ENCODE measurements at places on chromosomes 6 and 20.

- no peak for DNase-seq
Measured at GRCh38 chr20:46118481-46119020, 437 bp downstream of the CD40 start.

DNA sequence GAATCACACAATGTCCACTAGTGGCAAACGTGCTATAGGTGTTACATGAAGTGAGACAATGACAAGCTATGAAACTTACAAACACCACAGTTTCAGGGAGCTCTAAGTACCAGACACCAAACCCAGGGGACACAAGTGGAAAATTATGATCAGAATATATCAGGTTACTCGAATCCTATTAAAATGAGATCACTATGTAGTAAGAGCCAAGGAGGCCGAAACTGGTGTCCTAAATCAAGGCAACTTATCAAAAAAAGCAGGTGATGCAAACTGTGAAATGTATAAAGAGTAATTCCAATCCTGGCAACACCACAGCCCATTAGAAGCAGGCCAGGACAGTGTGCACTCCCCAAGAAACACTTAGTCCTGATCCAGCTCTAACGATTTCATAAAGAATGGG is 100.3 kb downstream of the ARHGAP18 start:
- no peak for DNase-seq

DNA sequence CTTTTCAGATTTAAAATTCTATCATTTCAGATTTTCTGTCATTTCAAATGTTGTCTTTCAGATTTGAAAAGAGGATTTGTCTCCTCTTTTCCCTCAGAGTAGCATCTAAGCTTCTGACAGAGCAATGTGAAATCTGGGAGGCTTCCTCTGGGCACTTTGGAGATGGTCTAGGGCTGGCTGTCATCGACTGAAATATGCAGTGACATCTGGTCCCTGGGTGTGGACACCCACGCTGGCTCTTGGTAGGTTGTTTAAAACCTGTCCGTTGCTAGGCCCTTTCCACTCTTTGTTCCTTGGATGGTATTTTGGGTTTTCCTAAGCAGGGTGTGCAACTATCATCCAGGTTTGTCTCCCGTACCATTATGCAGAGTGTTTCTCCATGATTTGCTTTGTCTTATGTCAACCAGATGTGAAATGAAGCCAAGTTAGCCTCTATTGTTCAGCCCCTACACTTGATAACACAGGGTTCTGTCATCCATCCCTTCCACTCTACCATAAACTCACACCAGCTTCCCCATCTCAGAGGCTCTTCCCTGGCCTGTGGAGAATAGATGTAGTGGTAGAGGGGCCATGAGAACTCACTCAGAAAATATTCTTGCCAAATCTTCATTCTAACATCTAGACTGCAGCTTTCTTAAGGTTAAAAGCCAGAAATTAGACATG is 5.0 kb upstream of the VIP start:
- no peak for DNase-seq

DNA sequence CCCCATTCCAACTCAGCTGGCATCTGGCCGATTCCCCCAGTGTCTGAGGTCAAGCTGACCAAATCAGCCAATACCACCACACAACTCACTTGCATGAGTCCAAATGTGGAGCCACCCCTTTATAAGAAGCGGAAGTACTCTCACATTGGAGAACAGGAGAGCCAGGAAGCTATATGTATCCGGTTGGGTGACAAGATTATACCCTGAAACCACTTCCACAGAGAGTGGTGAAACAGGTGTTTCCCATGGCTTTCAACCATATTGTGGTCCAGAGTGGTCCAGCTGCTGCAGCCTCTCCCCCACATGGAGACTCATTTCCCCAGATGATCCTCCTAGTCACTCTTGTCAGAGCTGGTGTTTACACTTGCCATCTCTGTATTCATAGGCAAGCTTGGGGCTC is 24.0 kb upstream of the SERINC1 start:
- no peak for DNase-seq

DNA sequence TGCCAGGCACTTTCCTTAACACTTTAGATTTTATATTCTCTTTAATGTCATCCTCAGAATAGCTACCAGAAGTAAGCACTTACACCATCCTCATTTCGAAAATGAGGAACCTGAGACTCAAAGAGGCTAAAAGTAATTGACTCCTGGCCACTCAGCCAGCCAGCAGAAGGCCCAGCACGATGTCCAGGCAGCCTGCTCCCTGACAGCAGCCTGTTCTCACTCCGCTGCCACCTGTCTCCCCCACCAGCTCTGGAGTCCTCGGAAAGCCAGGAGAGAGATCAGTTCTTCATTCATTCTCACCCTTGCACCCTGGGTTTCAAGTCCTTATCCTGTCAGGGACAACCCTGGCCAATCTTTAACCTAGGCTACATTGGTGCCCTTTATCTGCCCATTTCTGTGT is 174.0 kb downstream of the SASH1 start:
- DNase-seq: no peak

DNA sequence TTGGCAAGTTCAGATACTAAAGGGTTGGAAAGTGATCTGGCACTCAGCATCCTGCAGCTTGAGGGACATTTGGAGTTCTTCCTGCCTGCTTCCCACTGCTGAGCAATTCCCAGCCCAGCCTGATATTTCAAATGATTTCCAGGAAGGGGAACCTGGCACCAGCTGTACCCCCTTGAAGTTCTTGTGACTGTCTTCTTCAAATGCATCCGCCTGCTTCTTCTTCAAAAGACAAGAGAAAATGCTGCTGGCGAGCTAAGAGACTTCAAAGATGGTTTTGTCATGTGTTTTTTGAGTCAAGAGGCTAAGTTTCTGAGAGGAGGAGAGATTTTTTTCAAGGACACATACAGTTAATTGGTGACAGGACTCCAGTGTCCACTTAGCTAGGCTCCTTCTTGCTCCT is 42.6 kb upstream of the B4GALT5 start:
- DNase-seq: no peak

DNA sequence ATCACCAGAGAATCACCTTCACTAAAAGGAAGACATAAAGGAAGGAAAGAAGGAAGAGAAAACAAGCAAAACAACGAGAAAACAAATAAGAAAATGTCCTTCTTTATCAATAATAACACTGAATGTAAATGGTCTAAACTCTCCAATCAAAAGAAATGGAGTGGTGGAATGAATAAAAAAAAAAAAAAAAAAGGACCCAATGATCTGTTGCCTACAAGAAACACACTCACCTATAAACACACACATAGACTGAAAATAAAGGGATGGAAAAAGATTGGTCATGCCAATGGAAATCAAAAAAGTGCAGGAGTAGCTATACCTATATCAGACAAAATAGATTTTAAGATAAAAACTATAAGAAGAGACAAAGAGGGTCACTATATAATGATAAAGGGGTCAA is 30.2 kb upstream of the HLA-E start:
- no peak for DNase-seq
